AG09309 (cell line): ENCODE measurements at places on chromosomes 1 and 21.

GRCh38 chr1:99527078-99527477, 118.8 kb upstream of the PALMD start:
- DNase-seq, result no peak

- no peak for DNase-seq
Measured at GRCh38 chr1:115712911-115713609, 55.5 kb downstream of the CASQ2 start.

DNA sequence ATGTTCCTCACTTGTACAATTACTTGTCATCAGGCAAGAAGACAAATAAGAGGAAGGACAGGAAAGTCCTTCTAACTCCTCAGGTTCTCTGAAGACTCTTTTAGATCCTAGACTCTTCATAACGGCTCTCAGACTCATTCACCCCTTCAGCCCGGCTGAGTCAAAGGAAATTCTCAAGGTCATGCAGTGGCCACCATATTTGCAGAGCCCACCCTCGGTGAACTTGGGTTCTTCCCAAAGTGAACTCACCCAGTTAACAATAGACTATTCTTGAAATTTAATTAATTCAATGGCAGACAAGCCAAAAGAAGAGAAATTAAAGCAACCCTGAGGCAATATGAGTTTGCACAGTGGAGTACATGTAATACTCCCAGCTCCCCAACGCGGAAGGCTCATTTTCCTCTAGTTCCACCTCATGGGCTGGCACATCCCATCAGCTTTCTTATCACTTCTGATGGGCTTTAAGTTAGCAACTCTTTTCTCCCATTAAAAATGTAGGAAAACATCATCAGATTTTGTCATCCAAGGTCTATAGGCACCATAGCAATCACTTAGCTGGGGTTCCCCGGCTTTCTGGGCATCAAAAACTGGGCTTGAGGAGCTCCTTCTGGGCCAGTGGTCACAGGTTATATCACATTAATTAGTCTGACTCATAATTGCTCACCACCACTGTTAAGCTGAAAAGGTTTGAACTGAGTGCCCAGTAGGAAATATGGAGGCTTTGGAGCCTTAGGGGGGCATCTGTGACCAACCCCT, 27.8 kb upstream of the TIAM1 start:
- DNase-seq, result no peak

DNA sequence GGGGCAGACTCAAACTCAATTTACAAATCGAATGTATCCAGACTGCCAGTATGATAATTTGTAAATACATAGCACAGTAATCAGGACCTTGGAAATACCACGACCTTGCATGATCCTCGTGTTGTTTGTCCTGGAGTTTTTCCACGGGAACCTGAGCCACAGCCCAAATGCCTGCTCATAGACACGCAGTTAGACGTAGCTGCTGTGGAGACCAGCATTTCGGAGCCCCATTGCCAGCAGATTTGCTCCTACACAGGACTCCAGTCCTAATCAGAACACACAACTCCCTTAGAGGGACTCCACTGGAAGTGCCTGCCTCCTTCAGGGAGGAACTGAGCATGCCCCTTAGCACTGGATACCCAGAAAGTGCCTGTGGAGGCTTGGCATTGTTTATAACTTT, 163.2 kb downstream of the GALNT2 start:
- no peak for DNase-seq

GRCh38 chr1:224929335-224930237, at the start of gene DNAH14:
Gene DNAH14, plus strand, starts transcription at chr1:224929675. Its CDS starts 23,028 bp downstream, at chr1:224952703.
- DNase-seq, result peak; percentile 16
